ENCODE measurements at places on chromosomes 6 and 20.

DNA sequence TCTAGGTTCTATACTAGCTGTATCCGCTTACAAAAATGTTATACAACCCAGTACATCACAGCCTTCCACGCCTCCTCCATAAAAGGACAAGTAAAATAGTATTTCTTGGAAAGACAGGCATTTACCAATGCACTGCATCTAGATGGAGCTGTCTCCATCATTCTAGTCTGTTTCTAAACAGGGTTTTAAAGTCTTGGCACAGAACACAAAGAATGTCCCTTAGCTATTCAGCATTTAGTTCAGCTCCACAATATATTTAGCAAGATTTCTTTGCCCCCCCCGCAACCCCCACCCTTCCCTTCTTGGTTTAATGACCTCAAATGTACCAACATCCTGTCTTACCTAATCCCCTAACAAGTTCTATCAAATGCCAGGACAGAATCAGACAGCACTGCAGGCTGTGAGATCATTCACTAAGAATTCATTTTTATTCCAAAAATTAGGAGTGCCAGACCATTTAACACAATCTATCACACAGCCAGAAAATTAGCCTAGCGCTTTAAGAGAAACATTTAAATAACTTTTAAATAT, 198.6 kb downstream of the BACH2 start:
- DNase-seq, result no peak

DNA sequence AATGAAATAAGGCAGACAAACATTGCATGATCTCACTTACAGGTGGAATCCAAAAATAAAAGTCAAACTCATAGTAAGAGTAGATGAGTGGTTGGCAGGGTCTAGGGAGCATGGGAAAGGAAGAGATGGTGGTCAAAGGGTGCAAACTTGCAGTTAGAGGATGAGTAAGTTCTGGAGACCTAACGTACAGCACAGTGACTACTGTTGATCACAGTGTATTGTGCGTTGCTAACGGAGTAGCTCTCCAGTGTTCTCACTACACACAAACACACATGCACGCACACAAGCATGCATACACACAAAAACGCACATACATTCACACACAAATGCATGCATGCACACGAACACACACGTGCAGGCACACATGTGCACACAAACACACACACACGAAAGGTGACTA, 54.9 kb downstream of the LY86 start:
- DNase-seq, result no peak

DNA sequence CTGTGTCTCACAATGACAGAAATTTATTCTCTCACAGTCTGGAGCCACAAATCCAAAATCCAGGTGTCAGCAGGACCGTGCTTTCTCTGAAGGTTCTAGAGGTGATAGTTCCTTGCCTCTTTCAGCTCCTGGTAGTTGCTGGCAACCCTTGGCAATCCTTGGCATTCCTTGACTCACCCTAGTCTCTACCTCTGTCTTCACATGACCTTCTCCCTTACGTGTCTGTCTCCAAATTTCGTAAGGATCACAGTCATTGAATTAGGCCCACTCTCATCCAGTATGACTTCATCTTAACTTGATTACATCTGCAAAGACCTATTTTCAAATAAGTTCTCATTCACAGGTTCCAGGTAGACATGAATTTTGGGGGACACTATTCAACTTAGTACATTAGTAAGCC, 143.1 kb downstream of the CEP57L1 start:
- no peak for DNase-seq

DNA sequence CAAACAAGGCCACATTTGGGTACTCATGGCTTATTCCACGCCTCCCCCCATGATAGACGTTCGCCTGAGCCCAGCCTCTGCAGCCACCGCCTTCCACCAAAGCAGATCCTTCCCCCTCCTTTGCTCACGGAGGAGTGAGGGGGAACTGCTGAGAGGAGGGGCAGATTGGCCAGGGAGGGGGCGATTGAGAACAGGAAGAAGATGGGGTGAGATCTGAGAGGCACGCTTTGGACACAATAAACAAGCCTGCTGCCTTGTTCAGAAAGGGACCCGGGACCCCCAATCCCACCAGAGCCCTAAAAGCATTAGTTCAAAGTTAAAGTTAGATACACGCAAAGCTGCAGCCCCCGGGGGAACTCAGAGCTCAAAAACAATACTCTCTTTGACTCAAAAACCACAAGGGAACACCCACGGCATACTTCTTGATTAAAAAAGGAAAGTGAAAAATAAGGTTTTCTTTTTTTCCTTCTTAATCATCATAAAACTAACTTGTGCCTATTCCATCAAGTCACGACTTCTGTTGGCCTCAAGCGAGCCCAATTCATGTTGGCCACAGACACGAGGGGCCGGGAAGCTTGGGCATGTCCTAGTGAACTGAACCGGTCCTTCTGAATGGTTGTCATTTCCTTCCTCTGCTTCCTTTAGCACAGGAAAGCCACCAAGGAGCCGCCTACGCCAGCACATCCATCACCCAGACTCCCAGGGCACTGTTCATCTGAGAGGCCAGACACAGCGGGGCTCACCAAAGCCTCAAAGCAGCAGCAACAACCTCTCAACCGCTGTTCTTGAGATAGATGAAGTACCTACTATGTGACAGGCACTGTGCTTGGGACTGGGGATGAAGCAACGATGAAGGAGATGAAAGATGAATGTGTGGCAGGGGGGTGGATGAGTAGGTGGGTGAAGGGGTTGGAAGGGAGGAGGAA, 44.7 kb downstream of the NFATC2 start:
- DNase-seq, result peak; percentile 53

- peak; percentile 64 for DNase-seq
Observed at GRCh38 chr20:10511509-10512251, 76.6 kb downstream of the SLX4IP start.

DNA sequence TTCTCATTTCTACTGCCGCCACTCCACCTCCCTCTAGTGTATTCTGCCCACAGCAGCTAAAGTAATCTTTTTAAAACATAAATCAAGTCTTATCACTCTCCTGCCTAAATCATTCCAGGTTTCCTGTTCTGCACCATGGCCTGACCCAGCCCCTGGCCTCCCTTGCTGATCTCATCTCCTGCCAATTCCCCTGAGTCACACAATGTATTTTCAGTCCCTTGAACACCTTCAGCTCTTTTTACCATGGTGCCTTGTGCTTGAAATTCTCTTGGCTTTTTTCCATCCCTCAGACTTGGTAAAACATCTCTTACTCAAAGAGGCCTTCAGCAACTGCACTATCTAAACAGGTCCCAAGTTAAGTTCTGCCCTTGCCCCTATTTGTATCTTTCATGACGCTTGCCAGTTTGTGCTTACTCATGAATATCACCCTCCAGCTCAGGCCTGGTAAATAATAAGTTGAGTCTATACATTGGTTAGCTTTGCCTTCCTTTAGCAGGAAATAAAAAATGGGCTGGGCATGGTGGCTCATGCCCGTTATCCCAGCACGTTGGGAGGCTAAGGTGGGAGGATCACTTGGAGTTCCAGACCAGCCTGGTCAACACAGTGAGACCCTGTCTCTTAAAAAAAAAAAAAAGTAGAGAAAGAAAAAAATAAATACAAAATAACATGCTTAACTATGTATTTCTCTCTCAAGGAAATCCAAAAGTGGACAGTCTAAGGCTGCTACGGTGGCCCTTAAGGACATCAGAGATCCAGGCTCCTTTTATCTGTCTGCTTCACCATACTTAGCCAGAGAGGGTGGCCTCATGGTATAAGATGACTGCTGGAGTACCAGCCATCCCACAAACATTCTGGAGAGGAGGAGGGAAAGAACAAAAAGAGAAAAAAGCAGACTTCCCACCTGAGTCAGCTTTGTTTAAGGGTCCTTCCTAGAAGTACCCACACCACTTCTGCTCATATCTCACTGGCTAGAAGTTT, 62.2 kb downstream of the ARFGEF2 start:
- no peak for DNase-seq

GRCh38 chr6:10733151-10733715, 10.4 kb downstream of the TMEM14C start:
- DNase-seq, result no peak

GRCh38 chr20:63017076-63017825, 10.5 kb upstream of the BHLHE23 start:
- DNase-seq, result no peak

- DNase-seq, result no peak
Observed at GRCh38 chr6:36296240-36296639, 26.4 kb downstream of the PNPLA1 start.

- DNase-seq, result no peak
Observed at GRCh38 chr20:53806683-53807401, 213.2 kb upstream of the ZNF217 start.

GRCh38 chr20:51487565-51488268, 54.8 kb downstream of the NFATC2 start:
- DNase-seq, result no peak

GRCh38 chr6:9116026-9116425, 680.7 kb upstream of the SLC35B3 start:
- no peak for DNase-seq

DNA sequence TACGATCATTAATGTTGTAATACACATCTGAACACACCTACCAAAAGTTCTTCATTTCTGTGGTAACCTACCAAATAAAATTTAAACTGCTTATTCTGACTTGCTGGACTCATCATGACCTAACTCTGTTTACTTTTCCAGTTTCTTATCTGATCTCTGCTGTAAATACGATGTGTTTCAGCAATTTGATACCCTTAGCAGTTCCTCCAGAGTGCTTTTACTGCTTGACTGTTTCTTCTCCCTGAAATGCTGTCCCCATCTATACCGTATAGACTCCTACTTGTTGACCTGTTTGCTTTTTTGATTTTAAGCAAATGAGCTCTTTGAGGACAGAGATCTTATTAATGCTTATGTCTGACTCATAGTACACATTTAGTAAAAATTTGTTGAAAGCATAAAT, 119.5 kb downstream of the SCAF8 start:
- no peak for DNase-seq

DNA sequence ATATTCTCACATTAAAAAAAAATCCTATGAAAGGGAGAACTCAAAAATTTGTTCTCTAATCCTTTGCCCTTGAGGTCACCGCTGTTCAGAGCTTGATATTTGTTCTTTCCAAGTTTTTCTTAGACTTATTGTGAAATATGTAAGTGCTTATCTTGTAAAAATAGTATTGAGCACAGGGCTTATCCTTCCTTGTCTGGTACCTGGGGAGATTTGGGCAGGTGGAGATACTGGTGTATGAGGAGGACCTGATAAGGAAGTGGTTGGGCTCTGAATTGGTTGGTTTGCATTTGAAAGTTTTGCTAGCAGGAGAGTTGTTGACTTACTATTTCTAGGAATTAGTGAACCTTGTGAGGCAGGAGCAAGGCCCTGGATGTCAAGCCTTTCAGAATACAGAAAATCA, 28.9 kb upstream of the ANKEF1 start:
- no peak for DNase-seq

GRCh38 chr6:130054725-130055124, 36.3 kb downstream of the L3MBTL3 start:
- no peak for DNase-seq

DNA sequence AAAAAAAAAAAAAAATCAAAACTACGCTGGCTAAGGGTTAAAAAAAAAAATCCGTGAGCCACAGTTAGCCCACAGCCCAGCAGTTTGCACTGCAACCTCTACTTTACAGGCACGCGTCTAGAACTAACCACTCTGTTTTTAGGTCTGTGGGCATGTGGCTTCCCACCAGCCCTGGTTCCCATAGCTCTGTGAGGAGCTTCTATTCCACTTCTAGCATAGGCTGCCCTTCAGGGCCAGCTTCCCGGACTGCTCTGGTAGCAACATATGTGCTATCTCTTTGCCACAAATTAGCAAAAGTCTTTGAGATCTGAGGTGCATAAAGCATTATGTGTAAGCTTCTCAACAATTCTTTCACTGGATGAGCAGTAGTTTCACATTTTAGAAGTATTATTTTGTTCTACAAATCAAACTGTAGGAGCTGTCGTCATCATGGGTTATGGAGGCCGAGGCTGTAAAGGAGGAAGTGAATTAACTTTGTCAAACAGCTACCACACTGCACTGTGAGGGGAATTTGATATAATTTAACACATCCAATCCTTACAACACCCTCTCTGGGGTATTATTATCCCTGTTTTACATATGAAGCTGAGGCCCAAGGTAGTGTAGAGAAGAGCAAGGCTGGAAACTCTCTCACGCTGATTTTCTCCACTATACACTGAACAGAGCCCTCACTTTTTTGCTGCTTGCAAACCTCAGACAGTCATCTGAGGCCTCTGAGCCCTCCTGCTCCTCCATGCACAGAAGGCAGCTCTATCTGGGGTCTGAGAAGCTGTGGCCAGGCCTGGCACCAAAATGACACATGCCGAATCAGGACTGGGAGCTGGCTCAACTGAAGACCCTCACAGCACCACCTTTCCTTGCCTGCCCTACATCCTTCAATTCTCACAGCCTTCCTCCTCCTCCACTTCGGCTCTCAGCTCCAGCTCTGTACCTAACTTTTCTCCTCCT, 35.4 kb downstream of the MAN1A1 start:
- DNase-seq, result no peak

- no peak for DNase-seq
Observed at GRCh38 chr6:74507649-74508048, 698.2 kb downstream of the COL12A1 start.

DNA sequence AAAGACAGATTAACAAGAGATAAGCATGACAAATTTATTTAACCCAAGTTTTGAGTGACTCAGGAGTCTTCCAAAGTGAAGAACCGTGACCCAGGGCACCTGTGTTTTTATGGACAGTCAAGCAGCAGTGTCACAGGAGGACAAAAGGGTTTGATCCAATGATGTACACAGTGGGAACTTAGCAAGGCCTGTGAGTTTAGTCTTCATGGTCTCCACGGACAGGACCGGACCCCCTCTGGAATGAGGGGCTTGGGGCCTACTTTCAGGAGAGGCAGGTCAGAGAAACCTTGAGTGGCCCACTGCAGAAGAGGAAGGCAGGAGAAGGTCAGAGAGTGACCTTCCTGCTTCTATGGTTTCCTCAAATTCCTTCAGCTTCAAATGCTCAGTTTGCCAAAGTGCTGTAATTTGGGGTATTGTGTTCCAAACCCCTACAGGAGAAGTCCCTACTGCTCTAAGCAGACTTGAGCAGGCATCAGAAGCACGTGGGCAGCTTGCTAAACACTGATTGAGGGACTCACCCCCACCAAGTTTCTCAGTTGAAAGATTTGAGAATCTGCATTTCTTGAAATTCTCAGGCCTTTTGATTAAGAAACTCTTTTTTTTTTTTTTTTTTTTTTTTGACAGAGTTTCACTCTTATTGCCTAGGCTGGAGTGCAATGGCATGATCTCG, 26.4 kb upstream of the ZMYND8 start:
- no peak for DNase-seq

DNA sequence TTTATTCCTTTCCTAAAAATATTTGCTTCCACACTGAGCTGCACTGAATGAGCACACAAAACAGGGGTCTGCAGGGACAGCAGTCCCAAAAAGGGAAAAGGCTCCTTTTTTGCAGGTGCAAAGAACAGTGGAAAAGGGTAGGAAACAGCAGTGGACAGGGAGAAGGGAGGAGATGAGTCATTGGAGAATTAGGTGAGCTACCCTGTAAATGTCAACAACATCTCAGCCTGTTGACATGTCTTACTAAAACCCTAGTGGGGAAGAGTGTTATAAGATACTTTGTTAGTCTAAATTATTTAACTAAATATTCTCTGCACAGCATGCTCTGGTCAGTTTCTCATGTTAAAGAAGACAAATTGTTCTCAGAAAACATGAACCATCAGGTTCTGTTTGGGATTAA, 151.5 kb upstream of the FBXL4 start:
- no peak for DNase-seq
